ENCODE measurements at places on chromosomes 7 and 10.

DNA sequence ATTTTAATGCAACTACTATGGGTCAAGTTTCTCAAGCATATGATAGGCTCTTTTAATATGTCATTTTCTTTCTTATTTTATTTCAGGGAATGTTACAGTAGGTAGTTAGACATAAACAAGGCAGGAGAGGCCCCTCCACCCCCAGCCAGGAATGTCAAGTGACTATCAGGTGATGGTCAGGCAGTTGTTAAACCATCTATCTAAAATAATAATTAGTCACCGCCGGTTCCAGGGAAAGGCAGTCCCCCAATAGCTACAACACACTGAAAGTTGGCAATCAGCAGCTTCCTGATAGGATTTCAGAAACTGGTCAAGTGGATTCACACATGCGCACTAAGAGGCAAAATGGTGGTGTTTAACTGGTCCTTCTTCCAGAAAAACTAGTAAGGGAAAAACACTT, 9.3 kb downstream of the OLAH start:
- DNase-seq = no peak

DNA sequence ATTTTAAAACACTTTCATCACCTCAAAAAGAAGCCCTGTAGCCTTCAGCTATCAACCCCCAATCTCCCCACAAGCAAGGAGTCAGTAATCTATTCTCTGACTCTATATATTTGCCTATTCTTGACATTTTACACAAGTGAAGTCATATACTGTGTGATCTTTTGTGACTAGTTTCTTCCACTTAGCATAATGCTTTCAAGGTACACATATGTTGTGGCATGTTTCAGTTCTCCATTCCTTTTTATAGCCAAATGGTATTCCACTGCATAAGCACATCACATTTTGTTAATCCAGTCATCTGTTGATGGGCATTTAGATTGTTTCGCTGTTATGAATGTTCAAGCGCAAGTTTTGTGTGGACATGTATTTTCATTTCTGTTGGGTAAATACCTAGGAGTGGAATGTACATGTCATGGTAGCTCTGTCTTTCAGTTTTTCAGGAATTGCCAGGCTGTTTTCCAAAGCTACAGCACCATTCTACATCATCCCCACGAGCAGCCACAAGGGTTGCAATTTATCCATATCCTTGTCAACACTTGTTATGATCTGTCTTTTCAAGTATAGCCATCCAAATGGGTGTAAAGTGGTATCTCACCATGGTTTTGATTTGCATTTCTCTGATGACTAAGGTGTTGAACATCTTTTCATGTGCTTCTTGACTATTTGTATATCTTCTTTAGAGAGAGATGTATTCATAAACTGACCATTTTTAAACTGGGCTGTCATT, 405.6 kb downstream of the KCNMA1 start:
- no peak for DNase-seq

- DNase-seq = peak; percentile 78
Observed at GRCh38 chr10:119496273-119496672, 46.2 kb downstream of the RGS10 start.

DNA sequence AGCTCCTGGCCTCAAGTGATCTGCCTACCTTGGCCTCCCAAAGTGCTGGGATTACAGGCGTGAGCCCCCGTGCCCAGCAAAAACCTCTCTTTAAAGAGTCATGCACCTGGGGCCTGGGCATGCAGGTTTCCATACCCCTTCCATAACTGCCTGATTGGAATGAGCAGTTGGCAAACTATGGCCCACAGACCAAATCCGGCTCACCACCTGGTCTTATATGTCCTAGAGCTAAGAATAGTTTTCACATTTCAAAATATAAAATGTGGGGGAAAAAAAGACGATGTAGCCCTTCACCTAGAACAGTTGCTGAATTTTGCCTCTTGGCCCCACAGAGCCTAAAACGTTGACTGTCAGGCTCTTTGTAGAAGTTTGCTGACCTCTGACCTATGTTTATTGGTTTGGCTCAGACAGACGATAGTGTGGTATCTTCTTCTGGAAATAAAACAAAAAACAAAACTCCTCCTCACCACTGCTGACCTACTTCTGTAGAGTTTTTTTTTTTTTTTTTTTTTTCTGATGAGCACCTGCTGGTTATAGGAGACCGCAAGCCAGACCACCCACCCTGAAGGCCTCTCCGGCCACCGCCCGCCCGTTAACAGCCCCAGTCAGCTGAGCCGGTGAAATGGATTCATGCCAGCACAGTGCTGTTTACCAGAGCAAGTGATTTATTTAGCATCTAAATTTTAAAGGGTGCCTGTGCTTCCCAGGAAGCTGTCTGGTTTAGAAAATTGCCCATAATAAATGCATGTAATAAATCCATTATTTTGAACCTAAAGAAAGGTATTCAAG, 33.5 kb upstream of the SFRP5 start:
- no peak for DNase-seq

- peak; percentile 94 for DNase-seq
Observed at GRCh38 chr10:45160271-45160670, 155.1 kb downstream of the OR13A1 start.

DNA sequence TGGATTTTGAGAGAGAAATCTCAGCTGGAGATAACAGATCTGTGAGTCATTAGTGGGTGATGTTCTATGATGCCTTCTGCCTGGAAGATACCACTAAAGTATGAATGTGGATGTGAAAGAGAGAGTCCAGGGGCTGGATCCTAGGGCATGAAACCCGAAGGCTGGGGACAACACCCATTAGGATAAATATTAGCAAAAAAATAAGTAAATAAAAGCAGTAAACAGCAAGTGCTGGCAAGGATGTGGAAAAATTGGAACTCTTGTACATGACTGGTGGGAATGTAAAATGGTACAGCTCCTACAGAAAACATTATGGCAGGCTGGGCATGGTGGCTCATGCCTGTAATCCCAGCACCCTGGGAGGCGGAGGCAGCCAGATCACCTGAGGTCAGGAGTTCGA, 16.6 kb upstream of the MGMT start:
- no peak for DNase-seq

DNA sequence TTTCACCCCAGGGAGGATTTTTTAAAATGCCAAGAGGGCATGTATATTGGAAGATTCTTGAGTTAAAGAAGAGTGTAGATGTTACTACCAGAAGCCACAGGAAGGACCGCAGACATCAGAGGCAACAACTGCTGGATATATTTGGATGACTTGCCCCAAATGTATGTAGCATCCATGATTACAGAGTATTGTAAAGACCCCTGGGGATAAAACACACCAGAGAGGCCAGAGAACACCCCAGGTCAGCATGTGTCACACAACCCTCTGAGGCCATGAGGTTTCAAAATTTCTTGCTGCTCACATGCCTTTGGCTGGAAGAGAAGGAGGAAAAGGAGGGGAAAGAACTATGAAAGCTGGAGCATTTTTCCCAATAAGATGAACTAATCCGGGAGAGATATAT, 108.0 kb upstream of the LSM8 start:
- DNase-seq = no peak

- no peak for DNase-seq
Observed at GRCh38 chr7:80815733-80816132, 103.1 kb downstream of the SEMA3C start.

Data from RCC 7860 (cell line).